Osteoblast (primary cell): ENCODE measurements at places on chromosomes 3 and 15. TPM values are rescaled to one million over a fixed set of nuclear protein-coding genes. Genes with fewer than 3 reads are reported as not detected.

The LRRC34 gene
- 2.2 and 2.4 TPM in 2 replicates for total RNA-seq

The EFHB gene
- total RNA-seq, result 0.29 and 1.8 TPM in 2 replicates

The PPP1R2 gene
- 89.3 and 203 TPM in 2 replicates for total RNA-seq

The IMPG2 gene
- total RNA-seq, result 0.29 and 0.36 TPM in 2 replicates

The NFKBIZ gene
- total RNA-seq, result 51.9 and 55.0 TPM in 2 replicates

The ADCY5 gene
- total RNA-seq, result 0.59 and 0.72 TPM in 2 replicates

The SLC51B gene
- not detected in 2 replicates for total RNA-seq

DNA sequence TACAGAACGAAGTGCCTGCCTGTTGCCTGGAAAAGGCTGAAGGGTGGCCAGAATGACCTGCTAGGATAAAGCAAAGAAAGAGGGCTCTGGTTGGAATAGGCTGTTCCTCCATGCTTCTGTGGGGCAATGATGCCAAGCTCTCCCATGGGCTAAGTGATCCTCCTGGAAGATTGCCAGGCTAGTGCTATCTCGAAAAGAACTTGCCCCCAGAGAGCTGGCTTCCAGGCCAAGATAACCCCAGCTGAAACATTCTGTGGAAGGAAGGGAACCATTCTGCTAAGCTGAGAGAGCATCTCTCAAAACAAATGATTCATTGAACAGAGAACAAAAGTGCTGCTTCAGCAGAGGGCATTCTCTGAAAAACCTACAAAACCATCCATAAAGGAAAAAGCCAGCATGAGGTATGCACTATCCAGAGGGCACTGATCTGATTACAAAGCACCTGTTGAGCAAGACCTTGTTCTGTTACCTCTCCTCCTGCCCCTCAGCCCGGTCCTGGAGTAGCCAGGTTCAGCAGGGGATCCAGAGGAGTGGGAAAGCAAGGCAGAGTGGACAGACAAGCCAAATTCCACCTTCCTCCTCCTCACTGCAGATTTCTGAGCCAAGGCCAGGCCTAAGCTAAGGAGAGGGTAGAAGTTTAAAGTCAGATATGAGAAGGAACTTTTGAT, 31.9 kb upstream of the SPRED1 start:
- no peak for DNase-seq

GRCh38 chr3:23157331-23157730, 45.8 kb upstream of the UBE2E2 start:
- DNase-seq, result no peak

DNA sequence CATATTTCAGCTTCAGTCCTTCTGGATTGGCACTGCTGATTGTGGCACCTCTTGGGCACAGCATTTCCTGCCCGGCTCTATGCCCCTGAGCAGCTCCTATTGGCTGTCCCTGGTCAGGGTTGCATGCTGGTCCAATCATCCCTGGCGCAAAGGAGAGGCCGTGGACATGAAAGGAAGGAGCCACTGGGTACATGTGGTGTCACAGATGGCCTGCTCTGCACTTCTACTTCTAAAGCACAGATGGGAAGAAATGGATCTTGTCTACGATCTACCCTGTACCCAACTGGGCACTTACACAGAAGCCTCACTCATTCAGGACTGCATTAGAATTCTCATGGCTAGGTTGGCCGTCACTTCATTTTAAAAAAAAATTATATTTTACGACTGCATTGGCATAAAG, 232.5 kb downstream of the SHQ1 start:
- DNase-seq, result no peak

DNA sequence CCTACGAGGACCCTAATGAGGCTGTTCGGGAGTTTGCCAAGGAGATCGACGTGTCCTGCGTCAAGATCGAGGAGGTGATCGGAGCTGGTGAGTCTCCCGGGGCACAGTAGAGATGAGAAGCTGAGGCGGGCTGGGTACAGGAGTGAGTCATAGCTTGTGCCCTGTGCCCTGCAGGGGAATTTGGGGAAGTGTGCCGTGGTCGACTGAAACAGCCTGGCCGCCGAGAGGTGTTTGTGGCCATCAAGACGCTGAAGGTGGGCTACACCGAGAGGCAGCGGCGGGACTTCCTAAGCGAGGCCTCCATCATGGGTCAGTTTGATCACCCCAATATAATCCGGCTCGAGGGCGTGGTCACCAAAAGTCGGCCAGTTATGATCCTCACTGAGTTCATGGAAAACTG, 17.9 kb downstream of the EPHB3 start:
- DNase-seq, result no peak

DNA sequence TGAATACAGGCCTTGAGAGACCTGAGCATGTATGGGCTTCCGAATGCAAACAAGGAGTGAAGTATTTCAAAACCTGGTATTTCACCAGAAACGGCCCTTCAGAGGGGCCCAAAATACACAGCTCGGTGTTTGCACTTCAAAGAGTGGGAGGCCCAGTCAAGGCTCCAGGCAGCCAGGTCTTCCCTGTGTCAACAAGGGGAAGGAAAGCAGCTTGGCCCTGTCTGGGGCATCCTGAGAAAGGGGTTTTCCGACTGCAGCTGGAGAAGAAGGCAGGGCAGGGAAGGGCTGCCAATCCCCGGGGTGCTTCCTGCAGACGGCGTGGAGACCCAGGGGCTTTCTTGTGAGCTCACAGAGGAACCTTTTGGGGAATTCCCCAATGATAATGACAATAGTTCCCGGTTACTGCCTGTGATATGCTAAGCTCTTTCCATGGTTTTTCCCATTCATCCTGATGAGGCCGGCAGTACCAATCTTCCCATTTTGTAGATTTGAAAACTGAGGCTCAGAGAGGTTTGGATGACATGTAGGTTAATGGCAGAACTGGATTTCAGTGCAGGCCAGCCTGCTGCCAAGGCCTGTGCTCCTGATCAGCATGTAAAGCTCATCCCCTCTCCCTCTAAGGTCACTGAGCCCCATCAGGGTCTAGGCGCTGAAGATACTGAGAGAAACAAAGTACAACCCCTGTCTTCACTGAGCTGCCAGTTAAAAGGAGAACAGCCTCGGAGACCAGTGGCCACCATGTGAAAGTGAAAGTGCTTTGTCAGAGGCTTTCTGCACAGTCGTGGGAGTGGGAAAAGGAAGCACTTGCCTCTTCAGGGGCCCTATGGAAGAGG, 43.0 kb upstream of the TLE3 start:
- no peak for DNase-seq

DNA sequence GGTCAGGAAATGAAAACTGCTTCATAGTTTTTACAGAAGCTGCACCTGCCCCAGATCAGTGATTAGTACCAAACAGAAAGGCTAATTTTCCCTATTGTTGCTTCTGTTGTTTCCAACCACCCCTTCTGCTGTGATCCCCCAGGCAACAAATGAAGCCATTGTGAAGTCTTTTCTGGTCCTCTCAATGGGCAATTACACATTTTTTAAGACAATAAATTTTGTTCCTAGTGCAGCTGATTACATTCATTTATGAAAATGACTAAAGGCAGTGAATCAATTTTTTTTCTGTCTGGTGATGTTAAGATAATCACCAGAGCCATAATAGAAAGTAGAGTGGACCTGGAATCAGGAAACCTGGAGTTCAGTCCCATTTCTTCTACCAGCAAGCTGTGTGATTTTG, 32.7 kb downstream of the GLDN start:
- no peak for DNase-seq

DNA sequence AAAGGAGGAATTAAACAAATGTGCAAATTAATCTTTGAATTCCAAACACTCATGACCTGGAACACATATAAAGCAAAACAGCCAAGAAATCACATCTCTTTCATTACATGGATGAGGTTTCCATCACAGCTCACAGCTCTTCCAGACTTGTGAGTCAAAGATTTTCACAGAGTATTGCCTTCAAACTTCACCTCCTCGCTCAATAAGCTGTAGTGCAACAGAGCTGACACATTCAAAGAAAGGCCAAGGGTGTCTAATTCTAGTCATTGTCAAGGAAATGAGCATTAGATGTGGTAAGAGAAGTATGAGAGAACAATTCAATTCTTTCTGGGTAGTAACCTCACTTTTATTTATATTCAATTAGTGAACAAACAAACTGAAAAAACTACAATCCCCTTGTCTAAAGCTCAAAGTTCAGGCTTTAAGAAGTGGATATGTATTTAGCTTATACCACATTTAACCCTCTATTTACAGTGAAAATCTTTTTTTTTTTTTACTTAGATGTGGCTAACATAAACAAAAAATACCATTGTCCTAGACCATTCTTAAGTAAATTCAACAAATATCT, 11.9 kb downstream of the WDR72 start:
- no peak for DNase-seq

- no peak for DNase-seq
Measured at GRCh38 chr15:32721596-32721995, 3.8 kb downstream of the GREM1 start.

GRCh38 chr3:15563190-15563589, 38.2 kb downstream of the HACL1 start:
- no peak for DNase-seq

GRCh38 chr15:31070867-31071266, 30.7 kb downstream of the TRPM1 start:
- no peak for DNase-seq

- no peak for DNase-seq
Measured at GRCh38 chr15:40283615-40284300, 894 bp upstream of the ANKRD63 start.

- peak; percentile 95 for DNase-seq
Measured at GRCh38 chr15:78007964-78008886, 69.3 kb downstream of the TBC1D2B start.

- no peak for DNase-seq
Measured at GRCh38 chr3:128347282-128347681, 119.4 kb downstream of the DNAJB8 start.

GRCh38 chr3:134075568-134075825, 45.8 kb upstream of the SLCO2A1 start:
- no peak for DNase-seq

- no peak for DNase-seq
Measured at GRCh38 chr3:69338911-69339310, 47.0 kb downstream of the FRMD4B start.

DNA sequence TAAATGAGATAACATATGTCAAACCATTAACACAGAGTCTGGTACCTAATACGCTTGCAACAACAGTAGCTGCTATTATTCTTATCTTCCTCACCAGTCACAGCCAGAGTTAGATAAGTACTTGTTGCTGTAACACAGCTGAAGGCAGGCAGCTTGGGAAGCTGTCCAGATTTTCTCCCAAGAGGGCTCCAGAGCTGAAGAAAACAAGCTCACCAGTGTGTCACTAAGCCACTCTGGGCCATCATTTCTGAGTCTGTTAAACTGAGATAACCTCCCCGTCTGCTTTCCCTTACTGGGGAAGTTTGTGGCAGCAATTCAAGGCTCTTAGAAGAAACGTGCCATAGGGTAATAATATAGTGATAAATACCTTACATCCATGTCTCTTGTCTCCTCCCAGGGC, 226.3 kb downstream of the TAFA4 start:
- DNase-seq, result no peak

- no peak for DNase-seq
Measured at GRCh38 chr3:42175386-42176240, 84.5 kb downstream of the TRAK1 start.

- no peak for DNase-seq
Measured at GRCh38 chr15:65971741-65971995, 102.4 kb downstream of the RAB11A start.

DNA sequence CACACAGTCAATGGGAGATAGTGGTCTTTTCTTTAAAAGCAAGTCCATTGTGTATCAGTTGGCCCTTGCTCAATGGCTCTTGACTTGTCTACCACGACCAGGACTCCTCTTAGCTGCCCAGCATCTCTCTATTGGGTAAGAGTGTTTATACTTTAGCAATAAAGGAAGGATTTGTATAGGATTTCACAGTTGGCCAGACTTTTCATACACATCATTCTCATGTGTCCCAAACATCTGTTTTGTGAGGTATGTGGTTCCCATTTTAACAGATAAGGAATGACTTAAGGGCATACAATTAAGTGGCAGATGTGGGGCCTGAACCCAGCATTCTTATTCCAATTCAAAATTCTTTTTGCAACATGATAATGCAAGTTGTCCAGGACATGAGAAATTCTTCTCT, 191.5 kb downstream of the CHST2 start:
- DNase-seq, result no peak

DNA sequence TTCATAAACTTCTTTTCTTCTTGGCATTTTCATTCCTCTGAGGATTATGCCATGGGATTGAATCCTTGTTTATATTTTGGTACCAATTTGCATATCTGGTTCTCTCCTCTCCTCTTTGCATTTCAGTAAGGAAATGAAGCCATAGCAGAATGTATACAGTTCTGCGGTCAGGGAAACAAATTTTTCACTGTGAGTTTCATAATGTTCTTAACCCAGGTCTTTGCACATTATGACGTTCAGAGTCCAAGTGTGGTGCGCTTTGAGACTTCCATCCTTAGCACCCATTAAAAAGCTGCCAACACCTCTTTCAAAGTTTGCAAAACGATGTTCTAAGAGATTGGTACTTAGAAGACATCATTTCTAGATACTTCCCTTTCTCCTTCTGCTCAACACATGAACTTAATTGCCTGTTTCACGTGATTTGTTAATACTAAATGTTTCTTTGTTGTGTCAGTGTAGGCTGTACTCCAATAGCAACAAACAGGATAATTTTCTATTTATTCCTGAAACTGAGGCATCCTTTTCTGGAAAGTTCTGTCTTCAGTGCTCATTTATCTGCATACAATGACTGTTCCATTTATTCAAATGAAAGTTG, 953.1 kb upstream of the NR2F2 start:
- DNase-seq, result no peak
